ENCODE measurements at places on chromosomes 11 and 22.

DNA sequence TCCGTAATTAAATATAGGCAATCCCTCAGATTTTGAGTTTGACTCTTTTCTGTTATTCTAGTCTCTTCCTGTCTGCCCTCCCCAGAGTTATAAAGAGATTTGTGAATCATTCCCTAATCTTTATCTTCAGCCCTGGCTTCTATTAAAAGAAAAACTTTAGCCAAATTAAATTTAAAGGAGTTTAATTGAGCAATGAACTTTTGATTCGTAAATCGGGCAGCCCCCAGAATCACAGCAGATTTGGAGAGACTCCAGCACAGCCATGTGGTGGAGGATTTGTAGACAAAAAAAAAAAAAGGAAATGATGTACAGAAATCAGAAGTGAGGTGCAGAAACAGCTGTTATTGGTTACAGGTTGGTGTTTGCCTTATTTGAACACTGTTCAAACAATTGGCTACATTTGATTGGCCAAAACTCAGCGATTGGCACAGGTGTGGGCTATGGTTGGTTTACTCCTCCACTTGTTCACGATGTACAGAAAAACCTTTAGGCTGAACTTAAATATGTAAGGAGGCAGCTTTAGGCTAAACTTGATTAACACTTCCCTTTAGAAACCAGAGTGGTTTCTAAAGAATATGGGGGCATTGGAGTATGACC is 2.3 kb upstream of the ALKBH8 start:
- no peak for DNase-seq

DNA sequence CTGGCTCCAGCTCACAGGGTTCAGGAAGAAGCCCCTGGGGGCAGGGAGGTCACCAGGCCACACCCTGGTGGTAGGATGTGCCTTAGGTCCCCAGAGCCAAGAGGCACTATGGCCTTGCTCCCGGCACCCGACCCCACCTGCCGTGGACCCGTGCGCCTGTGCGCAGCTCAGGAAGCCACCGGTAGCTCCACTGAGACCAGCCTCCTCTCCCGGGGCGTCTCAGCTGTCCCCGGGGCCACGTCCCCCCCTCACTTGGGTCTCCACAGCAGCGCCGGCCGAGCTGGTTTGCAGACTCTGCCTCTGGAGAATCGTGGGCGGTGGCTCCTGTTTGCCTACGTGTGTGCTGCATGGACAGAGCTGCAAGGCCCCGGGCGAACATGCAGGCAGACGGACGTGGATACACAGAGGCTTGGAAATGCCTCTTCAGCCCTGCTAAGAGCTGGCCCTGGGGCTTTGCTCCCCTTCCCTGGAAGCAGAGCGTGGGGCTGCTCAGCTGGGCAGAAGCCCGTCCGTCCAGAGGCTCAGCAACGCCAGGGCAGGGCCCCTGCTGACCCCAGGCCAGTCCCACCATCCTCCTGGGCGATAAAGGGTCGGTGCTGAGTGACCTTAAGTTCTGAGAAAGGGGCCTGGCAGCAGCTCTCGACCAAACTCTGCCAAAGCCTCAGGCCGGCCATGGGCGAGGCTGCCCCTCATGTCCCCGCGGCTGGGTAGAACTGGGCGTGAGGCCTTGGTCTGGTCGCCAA is 15.3 kb upstream of the MUC5B start:
- no peak for DNase-seq

- peak; percentile 65 for DNase-seq
Observed at GRCh38 chr11:109208121-109208520, 213.9 kb upstream of the C11orf87 start.

DNA sequence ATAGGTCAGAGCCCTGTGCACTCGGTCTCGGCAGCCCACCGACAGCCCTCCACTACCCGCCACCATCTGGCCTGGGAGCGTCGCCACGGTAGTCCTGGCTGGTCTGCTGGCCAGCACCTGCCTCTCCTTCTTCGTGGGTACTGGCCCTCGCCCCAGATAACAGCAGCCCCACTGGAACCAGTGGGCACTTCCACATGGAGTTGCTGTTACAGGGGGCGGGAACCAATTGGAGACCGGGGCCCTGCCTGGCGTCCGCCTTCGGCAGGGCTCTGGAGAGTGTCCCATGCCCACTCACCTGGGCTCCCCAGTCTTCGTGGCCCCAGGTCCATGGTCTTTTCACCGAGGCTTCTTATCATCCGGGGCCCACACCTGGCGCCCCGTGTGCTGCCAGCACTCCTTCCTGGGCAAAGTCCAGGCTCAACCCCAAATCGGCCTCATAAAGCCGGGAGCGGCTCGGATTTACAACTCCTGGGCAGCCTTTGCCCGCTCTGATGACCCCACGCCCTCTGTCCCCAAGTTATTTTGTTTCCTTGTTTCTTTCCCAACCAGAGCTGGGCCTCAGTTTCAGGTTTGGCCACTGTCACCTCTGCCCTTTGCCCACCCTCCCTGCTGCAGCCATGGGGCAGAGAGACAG is 12.9 kb upstream of the EHD1 start:
- no peak for DNase-seq

DNA sequence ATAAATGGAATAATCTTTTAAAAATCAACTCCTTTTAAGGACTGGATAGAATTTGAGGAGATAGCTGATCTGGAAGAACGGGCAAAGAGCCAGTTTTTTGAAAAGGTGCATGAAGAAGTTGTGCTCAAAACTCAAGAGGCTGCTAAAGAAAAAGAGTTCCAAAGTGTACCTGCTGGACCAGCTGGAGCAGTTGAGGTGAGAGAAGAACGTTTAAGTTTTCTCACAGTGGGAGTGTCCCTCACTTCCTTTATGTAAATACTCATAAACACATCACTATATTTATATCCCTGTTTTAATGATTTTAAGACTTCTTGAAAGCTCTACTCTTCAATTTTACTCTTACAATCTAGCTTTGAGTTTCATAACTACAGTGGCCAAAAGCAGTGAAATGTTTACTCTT is 11.7 kb upstream of the ANKRD42 start:
- DNase-seq = no peak

DNA sequence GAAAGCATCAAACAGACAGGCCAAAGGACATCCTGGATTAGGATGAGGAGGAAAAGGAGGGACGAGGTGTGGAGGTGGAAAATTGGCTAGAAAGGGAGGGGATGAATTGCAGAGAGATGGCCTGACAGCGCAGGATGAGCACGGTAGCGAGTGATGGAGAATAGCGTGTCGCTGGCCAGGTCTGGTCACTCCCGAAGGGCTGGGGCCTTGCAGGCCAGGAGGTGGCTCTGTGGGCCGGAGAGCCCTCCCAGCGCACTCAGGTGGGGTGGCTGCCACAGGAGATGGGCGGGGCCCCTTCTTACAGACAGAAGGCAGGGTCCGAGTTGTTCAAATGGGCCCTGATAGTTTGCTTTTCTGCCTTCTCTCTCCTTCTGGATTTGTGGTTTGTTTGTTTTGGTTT is 37.1 kb upstream of the THY1 start:
- no peak for DNase-seq

DNA sequence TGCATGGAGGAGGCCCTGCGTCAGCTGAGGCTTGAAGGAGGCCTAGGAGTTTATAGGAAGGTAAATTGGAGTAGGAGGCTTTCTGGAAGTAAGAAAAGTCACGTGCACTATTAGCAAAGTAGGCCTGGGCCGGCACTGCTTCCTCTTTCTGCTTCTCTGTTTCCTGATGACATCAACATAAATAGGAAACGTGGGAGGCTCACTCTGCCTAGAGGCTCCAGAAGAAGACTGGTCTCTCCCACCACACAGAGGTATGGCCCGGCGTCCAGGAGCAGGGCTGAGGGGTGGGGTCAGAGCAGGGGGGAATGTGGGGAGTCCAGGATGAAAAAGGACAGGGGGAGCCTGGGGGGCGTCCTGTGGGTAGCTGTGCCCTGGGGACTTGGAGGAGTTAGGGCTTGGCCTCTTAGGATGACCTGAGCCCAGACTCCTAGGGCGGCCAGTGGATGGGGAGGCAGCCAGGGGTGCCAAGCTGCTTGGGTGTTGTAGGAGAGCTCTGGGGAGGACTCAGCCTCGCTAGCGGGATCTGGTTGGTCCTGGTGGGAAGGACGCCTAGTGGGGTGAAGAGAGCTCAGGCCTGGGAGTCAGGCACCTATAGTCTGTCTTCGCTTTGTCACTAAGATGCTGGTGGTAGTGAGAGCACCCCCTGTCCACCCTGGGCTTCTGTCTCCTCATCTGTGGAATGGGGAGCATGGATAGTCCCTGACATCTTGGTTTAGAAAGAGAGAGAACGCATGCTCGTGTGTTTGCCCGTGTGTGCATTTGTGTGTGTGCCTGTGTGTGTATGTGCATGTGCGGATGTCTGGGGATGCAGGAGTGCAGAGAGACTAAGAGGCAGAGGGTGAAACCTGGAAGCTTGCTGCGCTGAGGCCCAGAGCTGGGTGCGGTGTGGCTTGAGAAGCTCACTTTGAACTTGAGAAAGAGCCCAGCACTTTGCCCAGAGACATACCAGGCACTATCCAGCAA is at the start of gene CSF2RB:
TSS of gene CSF2RB (plus strand) at position 202 of the 963 bp plus-strand sequence. CDS start 8,580 bp downstream, outside the sequence.
- no peak for DNase-seq

- DNase-seq = peak; percentile 77
Observed at GRCh38 chr11:32892355-32893092, at the start of gene QSER1. Gene QSER1, plus strand, starts transcription at chr11:32892811. Its CDS starts 315 bp downstream, at chr11:32893126.

DNA sequence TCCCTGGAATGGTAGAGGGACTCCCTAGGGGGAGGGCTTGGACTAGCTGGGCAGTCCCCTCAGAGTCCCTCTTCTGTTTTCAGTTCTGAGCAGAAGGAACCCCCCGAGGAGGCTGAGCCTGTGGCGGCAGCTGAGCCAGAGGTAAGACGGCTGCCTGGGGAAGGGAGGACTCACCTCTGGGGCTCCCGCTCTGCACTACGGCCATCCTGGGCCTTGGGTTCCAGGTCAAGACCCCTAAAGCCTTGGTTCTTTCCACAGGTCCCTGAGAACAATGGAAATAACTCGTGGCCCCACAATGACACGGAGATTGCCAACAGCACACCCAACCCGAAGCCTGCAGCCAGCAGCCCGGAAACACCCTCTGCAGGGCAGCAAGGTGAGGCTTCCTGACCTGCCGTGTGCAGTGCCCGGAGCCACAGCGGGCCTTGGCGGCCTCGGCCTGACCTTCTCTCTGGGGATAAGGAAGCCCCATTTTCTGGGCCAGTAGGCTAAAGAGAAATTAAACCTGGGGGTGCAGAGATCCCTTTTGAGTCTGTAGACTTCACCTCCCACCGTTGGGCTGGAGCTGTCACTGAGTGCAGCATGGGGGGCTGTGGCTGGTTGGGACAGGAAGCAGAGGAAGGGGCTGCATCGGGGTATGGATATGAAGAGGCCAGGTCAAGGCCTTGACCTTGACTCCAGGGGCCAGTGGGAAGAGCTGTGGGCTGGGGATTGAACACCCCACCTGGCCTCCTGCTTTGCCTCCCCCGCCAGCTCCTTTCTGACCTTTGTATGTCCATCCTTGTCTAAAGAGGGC is 15.0 kb downstream of the INCENP start:
- DNase-seq = no peak

- DNase-seq = no peak
Observed at GRCh38 chr22:31291481-31292235, 630 bp downstream of the PIK3IP1 start.

DNA sequence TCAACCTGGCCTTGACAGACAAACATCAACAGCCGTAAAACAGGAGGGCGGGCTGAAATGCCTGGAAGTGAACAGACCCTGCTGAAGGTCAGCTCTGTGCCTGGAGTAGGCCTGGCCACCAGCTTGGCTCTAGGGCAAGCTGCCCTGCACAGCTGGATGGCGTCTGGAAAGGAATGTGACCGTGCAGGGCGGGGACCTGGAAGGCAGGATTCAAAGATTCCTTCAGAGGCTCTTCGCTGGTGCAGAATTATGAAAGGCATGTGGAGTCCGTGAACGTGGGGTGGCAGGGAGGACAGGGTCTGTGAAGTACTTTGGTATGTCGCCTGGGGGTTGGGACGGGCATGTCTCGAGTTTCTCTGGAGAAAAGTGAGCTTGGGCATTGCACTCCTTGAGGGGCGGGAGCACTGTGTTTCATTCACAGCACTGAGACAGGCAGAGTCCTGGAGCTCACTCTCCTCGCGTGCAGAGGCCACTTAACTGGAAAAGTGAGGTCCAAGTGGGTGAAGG is 1.5 kb downstream of the EHD1 start:
- DNase-seq = no peak

DNA sequence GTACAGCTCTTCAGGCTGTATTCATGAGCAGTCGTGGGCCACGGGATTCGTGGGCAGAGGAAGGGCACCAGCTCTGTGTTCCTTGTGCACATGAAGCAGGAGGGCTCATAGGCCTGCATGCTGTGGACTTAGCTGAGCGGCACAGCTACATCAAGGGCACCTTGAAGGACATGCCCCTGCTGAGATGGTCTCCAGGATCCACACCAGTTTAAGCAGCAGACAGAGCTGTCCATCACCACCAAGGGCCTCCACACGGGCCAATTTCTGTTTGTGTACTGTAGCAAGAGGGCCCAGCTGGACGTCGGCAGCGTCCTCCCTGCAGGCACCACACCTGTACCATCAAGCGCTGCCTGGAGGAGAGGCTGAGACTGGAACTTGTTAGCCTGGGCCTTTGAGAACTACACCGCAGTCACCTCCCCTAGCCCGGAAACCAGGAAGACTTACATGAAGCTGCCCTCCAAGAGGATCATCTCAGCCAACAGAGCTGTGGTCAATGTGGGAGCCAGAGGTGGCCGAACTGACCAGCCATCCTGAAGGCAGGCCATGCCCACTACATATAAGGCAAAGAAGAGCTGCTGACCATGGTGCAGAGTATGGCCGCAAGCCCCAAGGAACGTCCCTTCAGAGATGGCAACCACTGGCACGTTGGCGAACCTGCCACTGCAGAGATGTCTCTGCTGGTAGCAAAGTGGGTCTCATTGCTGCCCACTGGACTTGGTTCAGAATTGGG is 32.7 kb upstream of the GNB1L start:
- DNase-seq = no peak

DNA sequence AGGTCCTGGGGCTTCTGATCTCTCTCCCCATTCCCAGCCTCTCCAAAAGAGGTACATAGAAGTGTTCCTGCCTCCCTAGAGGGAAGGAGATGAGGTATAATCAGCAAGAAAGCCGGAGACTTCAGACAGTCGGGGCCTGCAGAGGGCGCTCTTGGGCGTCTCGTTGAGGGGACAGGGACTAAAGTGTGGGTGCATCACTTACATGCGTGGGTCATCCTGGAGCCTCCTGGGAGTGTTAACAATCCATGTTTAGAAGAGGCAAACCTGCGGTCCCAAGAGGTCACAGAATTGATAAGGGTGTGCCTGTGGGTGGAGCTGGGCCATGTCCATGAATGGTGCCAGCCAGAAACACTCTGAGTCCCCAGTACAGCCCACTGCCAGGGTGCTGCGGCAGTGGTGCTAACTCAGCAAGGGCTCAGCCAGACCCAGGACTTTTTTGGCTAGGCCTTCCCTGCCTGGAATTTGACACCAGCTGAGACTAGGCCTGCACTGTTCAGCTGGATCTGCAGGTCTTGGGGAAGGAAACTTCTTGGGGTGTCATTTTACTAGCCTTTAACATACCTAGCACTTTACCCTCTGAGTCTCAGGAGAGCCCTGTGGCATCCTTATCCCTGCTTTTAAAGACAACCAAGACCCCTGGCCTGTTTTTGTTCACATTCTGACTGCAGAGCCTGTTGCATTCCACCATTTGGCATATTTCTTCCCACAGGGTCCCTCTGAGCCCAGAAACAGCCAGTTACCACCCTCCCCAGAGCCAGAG is 5.5 kb downstream of the YDJC start:
- no peak for DNase-seq

Data from NCI-H446 (cell line).